ENCODE measurements at places on chromosomes 6 and 20.

DNA sequence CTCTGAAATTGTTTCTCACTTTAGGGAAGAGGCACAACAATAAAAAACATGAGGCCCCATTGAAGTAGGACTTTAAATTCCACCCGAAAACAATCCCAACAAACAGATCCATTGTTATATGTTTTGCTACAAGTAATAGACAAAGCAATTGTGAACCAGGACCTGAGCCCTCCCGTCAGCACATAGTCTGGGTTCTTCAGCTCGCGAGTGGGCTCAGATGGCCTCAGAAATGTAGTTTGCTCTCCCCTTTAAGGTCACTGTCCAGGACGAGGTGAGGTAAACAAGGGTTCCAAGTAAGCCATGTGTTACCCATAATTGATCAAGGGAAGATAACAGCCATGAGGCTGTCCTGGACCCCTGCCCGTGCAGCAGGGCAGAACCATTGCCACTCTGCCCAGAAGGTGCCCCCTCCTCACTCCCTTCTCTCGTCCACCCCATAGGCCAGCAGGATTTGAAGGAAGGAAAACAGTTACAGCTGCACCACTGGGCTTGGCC, 160.1 kb upstream of the QKI start:
- DNase-seq: no peak

DNA sequence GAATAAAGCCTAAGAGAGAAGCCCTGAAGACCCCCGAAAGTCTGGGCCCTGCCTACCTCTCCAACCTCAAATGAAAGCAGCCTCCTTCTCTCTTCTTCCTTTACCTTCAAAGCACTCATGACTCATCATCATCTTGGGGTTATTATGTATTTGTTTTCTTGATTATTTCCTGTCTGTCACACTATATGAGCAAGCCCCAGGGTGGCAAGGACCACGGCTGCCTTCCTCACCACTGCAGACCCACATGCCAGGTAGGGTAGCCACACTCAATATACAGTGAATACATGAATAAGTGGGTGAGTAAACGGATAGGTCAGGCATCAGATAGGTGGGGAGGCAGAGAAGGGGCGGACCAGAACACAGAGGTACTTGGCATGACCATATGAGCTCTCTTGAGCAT, 8.8 kb downstream of the WFDC3 start:
- no peak for DNase-seq

GRCh38 chr6:10332111-10332510, 82.8 kb downstream of the TFAP2A start:
- DNase-seq: no peak

- DNase-seq: no peak
Measured at GRCh38 chr6:33458676-33459075, 4.3 kb downstream of the ZBTB9 start.

- DNase-seq: no peak
Measured at GRCh38 chr6:85394853-85395538, 54.9 kb upstream of the NT5E start.

DNA sequence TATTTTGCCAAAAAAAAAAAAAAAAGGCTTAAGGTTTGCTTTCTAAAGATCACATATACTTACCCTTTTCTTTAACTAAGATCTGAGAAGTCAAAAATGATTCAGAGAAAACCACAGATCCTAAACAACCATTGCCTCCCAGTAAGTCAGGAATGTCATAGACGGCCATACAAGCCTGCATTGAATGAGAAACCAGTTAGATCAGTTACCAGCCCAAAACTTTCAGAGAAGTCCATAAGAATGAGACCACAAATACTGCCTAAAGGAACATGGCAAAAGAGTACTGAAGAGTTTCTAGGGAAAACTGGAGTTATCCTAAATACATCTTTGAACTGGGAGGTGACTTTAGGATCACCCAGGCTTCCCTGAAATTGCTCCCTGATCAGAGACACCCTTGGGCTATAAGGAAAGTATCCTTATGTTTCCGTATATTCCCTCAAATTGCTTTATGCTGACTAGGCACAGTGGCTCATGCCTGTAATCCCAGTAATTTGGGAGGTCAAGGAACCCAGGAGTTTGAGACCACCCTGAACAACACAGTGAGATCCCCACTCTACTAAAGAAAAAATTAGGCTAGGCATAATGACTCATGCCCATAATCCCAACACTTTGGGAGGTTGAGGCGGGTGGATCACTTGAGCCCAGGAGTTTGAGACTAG, 79.4 kb upstream of the SLC4A11 start:
- DNase-seq: no peak

DNA sequence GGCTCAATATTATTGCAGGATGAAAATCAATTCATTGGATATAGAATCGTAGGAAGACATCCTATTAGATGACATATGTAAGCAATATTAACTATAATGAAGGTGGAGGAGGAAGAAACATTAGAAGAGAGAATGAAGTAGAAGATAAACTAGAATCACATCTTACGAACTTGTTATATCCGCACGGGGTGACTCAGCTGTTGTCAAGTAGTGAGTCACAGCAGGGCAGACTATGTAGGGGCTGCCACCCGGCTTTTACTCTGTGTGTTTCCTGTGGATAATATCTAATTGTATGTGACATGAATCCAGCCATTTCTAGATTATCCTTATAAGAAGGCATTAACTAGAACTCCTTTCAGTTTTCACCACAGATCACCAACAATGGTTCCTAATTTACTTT, 520.2 kb downstream of the DOK5 start:
- DNase-seq: no peak

DNA sequence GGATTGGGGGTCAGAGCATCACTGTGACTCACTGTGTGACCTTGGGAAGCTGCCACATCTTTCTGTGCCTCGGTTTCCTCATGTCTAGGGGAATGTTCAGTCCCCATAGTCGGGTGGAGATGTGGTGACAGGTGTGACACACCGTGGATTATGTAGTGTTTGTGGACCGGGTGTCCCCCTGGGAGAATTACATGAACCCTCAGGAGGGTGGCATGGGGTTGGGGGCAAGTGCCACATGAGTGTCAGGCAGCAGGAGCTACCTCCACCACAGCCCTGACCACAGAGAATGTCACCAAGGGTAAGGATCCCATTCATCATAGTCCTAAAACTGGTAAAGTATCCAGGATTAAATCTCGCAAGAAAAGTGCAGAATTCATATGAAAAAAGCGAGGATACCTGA, 23.2 kb downstream of the SUN5 start:
- DNase-seq: no peak

All from activated CD4-positive, alpha-beta T cell treated with anti-CD3 and anti-CD28 coated beads, Interleukin-2, amount 50 U/mL, for 16 hours (primary cell).